ENCODE measurements at places on chromosomes 7 and 10. TPM values are rescaled to one million over a fixed set of nuclear protein-coding genes. Genes with fewer than 3 reads are reported as not detected.

The BEND7 gene
- total RNA-seq = 5.3 TPM

The SAMD9 gene
- total RNA-seq = not detected

The SFMBT2 gene
- 3.9 TPM for total RNA-seq

The OR2A7 gene
- total RNA-seq = 4.3 TPM

The PRR15 gene
- 5.0 TPM for total RNA-seq

The GSTO2 gene
- total RNA-seq = 17.8 TPM

The LIPK gene
- total RNA-seq = not detected

The CC2D2B gene
- 1.4 TPM for total RNA-seq

The MYL10 gene
- not detected for total RNA-seq

The BICC1 gene
- total RNA-seq = 0.40 TPM

The JCAD gene
- total RNA-seq = 44.5 TPM

The TMEM176B gene
- total RNA-seq = 0.35 TPM

The SPDYE8 gene
- total RNA-seq = not detected

The AQP1 gene
- total RNA-seq = 0.26 TPM

The NUP42 gene
- total RNA-seq = 33.1 TPM

The LMTK2 gene
- 21.3 TPM for total RNA-seq

The HSPA14 gene
- total RNA-seq = 18.5 TPM

The C10orf105 gene
- 0.33 TPM for total RNA-seq

The POR gene
- 79.2 TPM for total RNA-seq

The ADCY1 gene
- total RNA-seq = 8.8 TPM

The PIK3CG gene
- 0.11 TPM for total RNA-seq

The LRRD1 gene
- total RNA-seq = not detected

The METTL2B gene
- 50.5 TPM for total RNA-seq

The PIP gene
- total RNA-seq = not detected

The GPR15LG gene
- not detected for total RNA-seq

The LIPN gene
- total RNA-seq = not detected

The STAMBPL1 gene
- total RNA-seq = 2.1 TPM

The ASB15 gene
- total RNA-seq = not detected

The RNF32 gene
- total RNA-seq = 1.6 TPM

The CRHR2 gene
- total RNA-seq = not detected

The PITRM1 gene
- total RNA-seq = 39.9 TPM

The SPDYE5 gene
- not detected for total RNA-seq

The ITPRID1 gene
- 4.6 TPM for total RNA-seq

The PAX4 gene
- not detected for total RNA-seq

The INMT gene
- 1.4 TPM for total RNA-seq

The PITX3 gene
- total RNA-seq = not detected

The OR9A2 gene
- total RNA-seq = not detected

The KLF14 gene
- total RNA-seq = not detected

The FAM24B gene
- total RNA-seq = 2.6 TPM

The ACTR3C gene
- not detected for total RNA-seq

The MACROH2A2 gene
- 177 TPM for total RNA-seq

The LDB1 gene
- 82.6 TPM for total RNA-seq

The TMEM130 gene
- 0.35 TPM for total RNA-seq

The SFTPA1 gene
- not detected for total RNA-seq

The VGF gene
- total RNA-seq = not detected

The MCM10 gene
- 35.9 TPM for total RNA-seq

The NFE2L3 gene
- total RNA-seq = 61.0 TPM

The C10orf143 gene
- total RNA-seq = 3.5 TPM

The DDIT4 gene
- total RNA-seq = 30.2 TPM

Data from endodermal cell (in vitro differentiated cells).